NCI-H748 treated with DMSO at 0.1 percent for 48 hours (cell line): ENCODE measurements at places on chromosomes 3 and 15.
A peak's percentile ranks its signal among the peaks of the same experiment; 100 is the strongest.

DNA sequence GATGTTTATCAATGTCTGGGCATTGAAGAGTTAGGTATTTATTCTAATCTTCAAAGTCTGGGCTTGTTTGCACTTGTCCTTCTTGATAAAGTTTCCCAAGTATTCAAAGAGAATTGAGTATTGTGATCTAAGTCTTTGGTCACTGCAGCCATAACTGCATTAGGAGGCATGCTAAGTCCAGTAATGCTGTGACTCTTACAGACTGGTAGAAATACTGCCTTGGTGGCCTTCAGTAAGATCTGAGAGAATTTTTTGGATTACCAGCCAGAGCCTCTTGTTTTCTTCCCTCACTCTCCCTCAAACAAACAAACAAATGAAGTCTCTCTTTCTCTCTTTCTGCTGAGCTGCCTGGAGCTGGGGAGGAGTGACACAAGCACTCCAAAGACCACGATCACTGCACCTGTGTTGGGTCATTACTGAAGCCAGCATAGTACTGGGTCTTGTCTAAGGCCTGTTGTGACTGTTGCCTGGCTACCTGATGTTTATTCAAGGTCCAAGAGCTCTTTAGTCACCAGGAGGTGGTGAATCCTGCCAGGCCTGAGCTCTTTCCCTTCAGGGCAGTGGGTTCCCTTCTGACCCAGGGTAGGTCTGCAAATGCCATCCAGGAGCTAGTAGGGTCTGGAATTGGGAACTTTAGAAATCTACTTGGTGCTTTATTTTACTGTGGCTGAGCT is 14.8 kb upstream of the RBP2 start:
- DNase-seq: peak; percentile 50

GRCh38 chr15:59170295-59171066 is 36.2 kb upstream of the LDHAL6B start:
- DNase-seq: no peak

DNA sequence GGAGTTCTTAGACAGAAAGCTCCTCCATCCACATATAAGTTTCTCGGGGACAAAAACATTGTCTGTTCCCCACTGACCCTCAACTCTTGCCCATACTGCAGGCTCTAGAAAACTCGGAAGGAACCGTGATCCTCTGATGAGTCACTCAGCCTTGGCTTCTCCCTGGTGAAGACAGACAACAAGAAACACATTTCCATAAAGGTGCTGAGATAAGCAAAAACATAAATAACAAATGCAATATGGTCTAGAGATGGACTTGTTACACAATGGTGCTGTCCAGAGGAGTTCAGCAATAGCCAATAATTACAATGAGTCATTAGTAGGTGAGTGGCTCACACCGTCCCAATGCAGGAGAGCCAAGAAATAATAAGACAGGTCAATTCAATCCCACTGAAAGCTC is 43.7 kb downstream of the MAGI1 start:
- no peak for DNase-seq

DNA sequence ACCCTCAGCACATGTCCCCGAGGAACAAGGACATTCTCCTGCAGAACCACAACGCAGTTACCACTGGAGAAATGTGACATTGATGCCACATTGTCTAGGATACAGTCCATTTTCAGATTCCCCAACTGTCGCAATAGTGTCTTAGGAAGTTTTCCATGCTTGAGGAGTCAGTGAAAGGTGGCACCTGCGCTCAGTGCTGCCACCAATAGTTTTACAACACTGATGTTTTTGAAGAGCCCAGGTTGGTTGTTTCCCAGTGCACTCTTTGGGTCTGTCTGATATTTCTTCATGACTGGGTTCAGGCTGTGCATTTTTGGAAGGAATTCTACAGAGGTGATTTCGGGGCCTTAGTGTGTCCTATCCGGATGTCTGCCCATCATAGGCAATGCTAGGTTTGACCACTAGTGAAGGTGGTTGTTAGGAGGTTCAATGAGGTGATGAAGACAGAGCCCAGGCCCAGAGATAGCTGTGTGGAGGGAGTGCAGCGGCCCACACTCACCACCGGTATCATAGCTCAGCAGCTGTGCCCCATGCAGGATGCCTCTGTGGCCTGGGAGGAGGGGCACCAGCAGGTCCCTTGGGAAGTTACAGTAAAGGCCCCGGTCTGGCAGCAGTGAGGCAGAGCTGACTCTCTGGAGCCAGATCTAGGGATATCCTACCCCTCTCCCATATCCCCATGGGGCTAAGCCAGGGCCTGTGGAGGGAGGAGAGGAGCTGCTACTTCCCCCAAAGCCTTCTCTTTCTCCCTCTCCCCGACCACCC is 96.6 kb downstream of the DNAJB8 start:
- DNase-seq: no peak

DNA sequence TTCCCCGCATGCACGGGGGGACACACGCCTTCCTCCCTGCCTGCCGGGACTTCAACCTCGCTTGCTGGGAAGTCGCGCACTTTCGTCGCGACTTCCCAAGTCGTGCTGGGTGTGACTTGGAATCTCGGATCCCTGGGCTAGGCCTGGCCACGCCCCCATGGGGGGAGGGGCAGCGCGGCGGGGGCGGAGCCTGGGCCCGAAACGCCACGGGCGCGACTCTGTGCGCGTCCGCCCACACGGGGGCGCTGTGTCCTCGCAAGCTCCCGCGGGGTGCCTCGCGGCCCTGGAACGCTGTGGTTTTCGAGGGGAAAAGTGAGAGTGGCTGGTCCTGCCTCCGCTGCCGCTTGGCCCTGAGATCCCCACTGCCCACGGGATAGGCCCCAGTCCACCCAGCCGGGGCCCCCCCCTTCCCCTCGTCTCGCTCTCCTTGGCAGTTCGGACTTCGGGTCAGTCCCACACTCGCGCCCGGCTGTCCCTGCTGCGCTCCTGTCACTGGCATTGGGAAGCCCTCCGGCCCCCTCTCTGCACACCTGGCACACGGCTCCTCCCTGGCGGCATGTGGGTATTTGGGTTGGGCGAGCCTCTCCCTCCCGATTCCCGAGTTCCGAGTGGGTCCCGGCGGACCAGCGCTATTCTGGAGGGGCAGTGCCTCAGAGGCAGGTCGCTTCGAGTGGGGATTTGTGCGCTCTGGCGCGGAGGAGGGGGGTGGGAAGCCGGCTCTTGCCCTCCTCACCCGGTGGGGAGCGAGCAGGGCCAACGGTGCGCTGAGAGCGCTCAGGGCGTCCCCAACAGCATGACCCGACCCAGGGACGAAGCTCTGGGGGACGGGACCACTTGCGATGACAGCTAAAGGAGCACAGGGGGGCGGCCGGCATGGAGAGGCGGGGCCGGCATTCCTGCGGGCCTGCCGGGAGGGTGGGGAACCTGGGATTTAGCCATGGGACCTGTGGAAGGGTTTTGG is 23.6 kb downstream of the SEC61A1 start:
- no peak for DNase-seq
